ENCODE measurements at places on chromosomes 5 and 9.

DNA sequence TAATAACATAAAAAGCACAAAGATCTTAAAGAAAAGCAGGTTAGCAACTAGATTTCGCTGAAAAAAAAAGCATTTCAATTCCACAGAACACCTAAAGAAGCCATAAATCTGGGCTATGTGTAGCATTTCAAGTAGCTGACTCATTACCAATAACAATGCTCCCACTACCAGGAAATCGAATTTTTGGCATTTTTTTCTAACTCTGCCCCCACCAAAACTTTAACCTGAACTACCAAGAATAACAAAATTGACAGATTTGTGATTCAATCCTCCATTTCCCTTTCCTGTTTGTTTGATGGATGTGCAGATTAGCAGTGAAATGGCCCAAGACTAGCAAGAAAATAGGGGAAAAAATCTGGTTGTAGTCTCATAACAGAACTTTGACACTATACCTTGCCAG is 180.2 kb downstream of the RASEF start:
- DNase-seq, result no peak

- DNase-seq, result no peak
Observed at GRCh38 chr5:5770825-5771224, 348.3 kb downstream of the ICE1 start.

- no peak for DNase-seq
Observed at GRCh38 chr9:35510754-35511428, 21.0 kb downstream of the RUSC2 start.

DNA sequence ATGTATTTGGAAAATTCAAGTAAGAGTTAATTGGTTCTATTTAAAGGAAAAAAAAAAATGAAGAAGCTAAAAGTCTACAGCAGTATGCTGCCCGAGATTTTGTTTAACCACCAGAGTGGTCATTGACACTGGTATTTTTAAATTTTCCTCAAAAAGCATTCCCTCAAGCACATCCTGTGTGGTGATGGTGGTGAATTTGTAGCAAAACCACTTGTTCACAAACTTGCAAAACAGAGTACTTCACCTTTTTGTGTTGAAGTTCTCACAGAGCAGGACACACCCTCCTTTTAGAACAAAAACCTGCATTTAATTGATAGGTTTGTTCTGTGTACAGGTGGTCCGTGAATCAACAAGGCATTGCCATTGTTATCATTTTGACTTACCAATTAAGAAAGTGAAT is 374.2 kb downstream of the EFNA5 start:
- DNase-seq, result no peak

GRCh38 chr5:137148655-137149054 is 350.5 kb downstream of the SPOCK1 start:
- no peak for DNase-seq

DNA sequence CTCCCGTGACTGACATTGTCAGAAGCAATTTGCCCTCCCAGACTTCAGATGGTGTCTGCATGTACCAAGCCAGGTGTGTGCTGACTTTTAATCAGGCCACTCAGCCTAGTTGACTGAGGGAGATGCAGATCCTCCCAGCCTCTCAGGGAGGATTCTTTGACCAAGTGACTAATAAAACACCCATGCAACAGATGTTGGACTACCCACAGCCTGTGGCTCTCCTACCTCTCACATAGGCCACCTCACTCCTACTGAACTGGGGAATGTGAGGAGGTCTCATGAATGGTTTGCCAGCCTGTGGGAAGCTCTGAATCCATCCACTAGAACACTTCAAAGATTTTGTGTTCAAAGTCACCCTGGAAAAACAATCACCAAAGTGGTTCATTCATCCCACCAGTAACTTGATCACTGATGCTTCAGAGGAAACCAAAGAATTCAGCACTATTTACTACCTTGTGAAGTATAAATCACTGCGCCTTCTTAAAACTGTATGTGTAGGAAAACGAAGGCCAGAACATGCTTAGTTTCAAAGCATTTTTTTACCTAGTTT is 80.1 kb downstream of the ESM1 start:
- DNase-seq, result no peak

DNA sequence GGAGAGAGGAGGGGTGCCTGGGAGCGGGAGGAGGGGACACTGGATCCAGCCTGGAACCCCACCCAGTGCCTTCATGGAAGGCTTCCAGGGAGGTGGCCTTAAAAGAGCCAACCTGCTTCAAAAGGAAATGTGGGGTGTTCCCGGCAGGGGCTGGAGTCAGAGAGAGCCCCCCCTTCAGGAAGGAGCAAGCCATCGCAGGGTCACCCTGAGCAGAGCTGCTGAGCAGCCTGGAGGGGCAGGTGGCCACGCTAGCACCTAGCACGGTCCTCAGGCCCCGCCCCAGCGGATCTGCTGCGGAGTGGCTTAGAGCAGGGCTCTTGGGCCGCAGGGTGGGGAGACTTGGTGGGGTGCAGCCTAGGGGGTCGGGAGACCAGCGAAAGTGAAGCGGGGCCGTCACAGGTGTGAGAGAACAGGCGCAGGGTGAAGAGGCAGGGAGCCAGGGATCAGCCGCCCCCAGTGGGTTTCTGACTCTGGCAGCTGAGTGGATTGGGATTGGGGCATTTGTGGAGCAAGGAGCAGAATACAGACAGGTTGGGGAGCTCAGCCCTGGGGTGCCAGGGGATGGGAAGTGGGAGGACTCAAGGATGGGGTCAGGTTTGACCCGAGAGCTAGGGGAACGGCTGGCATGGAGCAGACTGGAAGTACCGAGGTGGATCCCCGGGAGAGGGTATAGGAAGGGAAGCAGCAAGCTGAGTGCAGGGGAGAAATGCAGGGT is 1.5 kb downstream of the LCN2 start:
- no peak for DNase-seq

DNA sequence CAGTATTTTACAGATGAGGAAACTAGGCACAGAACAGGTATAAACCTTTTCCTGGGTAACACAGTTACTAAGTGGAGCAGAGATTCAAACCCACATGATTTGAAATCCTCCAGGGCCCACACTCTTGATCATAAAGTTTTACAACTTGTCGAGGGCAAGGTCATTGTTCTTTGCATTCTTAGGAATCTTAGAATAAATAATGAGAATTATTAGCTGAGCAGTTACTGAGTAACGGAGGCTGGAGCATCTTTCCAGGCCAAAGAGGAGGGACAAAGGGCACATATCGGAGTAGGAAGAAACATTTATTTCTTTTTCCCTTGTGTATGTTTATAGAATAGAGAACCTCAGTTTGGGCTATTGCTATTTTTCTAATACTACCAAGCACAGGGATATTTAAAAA is 27.1 kb upstream of the F2R start:
- no peak for DNase-seq

DNA sequence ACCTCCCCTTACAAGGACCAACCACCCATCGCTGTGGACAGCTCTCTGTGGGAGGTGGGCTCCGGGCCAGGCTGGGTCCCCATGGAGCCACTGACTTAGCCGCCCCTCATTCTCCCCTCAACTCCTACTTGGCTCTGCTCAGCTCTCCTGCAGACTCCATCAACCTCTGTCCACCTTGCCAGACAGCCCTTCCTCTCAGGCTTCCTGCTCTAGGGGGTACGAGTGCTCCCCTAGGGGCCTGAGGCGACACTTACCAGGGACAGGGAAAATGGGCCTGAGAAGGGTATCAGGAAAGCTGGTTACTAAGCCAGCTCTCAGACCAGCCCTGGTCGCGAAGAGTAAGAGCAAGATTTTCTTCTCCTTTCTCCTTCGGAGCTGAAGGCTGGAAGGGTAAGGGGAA is 43.9 kb downstream of the SHB start:
- no peak for DNase-seq

GRCh38 chr9:26266146-26266793 is 588.0 kb upstream of the TUSC1 start:
- no peak for DNase-seq

DNA sequence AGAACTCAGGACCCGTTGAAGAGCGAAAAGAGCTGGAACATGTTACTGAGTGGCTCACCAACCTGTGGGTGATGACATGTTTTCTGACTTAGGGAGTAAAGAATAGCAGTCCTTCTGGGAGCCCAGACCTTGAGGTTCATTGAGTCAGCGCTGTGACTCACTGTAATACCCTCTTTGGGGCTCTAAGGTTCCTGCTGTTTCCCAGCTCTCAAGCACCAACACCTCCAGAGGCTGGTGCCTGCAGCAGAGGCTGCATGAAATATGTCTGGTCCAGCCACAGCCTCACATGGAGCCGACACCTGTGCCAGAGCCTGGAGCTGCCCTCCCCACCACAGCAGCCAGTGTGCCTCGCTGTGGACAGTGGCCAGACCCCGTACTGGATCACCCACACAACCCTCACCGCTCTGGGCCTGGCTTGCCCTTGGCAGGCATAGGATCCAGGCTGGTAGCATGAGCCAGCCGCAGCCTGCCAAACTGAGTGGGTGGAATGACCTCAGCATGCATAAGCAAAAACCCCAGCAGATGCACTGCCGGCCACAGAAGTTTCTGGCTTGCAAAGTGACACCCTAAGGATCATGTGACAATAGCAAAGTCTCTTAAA is 143.5 kb upstream of the MRPS30 start:
- DNase-seq, result no peak

DNA sequence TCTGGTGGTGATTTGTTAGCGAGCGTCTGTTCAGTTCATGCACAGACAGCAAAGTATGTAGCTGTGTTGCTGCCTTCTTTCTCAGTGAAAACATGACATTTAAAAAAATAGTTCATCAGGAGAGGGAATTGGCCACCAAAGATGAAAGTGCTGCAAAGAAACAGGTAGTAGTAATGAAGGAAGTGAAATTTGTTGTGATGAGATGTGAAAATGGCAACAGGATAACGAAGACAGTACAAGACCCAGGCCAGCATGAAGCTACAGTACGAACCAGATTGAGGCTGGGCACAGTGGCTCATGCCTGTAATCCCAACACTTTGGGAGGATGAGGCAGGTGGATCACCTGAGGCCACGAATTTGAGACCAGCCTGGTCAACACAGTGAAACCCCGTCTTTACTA is 136.0 kb downstream of the SMARCA2 start:
- DNase-seq, result no peak

- no peak for DNase-seq
Observed at GRCh38 chr9:32928145-32928763, 73.2 kb downstream of the APTX start.

- no peak for DNase-seq
Observed at GRCh38 chr5:131581702-131582101, 53.3 kb downstream of the RAPGEF6 start.

DNA sequence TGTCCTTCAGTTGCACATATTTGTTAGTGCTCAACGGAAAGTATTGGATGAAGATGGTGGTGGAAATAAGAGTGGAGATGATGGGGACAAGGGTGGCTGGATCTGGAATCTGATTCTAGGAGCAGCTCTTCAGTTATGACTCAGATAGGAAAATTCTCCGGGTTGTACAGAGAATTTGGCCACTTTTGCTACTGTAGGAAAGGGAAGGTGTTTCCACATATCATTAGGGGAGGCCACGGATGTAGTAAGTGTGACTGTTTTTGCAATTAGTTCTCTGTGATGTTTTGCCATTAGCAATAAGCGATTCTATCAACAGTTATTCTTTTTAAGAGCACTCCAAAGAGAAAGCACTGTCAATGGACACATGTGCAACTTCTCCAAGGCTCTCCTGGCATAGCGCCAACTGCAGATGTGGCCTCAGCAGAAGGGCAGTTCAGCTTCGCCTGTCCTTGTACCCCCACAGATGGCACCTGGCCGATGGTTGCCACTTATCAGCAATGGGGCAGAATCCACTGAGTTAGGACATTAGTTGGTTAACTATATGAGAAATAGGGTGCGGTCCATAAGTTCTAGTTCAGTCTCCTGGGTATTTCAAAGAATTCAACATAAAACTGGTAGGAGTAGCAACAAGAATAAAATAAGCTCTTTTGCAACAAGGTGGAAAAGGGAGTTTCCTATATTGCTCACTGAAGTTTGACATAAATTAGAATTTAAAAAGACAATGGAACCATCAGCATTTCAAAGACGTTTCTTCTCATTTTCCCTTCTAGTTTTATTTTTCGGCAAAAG is 96.3 kb downstream of the ARSB start:
- no peak for DNase-seq

- DNase-seq, result no peak
Observed at GRCh38 chr9:28820741-28821140, 1247.5 kb upstream of the C9orf72 start.

GRCh38 chr9:135990468-135991429 is 29.6 kb upstream of the UBAC1 start:
- no peak for DNase-seq

DNA sequence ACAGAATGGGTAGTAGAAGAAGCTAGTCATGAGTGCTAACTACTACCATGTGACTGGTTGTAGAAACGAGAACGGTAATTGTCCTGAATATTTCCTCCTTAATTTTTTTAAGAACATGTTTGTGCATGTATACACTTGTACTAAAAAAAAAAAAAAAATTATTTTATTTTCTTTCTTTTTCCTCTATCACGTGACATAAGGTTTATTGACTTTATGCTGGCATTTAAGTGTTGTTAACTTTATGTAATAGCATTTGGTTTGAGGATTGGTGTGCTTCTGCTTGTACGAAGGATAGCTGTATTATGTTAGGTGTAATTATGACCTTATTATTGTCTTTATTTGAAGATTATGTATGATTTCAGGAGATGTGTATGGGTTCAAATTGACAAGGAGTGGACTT is 349.1 kb upstream of the PTPRD start:
- no peak for DNase-seq

DNA sequence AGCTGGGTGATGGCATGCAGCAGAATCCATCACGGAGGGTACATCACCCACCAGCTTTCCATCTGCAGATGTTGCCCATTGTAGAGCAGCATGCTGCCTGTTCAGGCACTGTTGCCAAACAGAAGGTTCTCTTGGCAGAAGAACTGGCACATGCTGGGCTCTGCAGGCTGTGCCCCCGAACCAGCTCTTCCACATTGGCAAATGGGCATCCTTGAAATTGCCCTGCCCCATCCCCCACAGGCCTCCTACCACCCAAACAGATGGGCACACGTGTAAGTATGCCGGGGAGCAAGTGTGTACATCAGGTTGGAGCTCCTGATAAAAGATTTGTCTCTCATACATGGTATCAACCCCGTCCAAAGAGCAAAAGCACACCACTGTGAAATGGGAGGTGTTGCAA is 220.3 kb upstream of the TAS2R1 start:
- DNase-seq, result no peak

DNA sequence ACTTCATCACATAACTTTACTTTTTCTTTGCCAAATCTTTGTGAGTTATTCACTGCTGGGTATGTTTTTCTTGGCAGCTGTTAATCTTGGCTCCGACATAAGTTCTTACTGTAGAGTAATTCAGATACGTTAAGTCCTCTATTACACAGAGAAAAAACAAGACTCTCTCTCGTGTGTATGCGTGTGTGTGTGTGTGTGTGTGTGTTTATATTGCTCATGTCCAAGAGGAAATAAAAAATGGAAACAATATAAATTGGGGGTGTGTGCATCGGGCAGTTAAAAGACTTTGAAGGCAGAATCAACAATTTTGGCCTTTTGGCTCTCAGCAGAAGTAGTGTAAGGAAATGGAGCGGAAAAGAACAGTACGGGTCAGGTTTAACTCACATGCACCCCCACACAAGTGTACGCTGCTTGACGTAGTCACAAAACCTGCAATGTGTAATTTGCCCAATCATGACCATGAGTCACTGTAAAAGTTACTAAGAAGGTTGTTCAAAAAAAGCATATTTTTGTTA is 67.2 kb upstream of the IFNE start:
- no peak for DNase-seq

GRCh38 chr5:116576053-116576713 is 1.6 kb upstream of the SEMA6A start:
- DNase-seq, result no peak

- no peak for DNase-seq
Observed at GRCh38 chr5:179273441-179274145, 71.7 kb downstream of the ADAMTS2 start.
